ENCODE measurements at places on chromosomes 3 and 15.

GRCh38 chr3:53775018-53775417 is 71.2 kb downstream of the CHDH start:
- DNase-seq = no peak

GRCh38 chr3:33071181-33071580 is 25.8 kb downstream of the GLB1 start:
- no peak for DNase-seq

- no peak for DNase-seq
These were observed 108.1 kb upstream of the ZBED2 start for GRCh38 chr3:111702996-111703985.

- DNase-seq = no peak
These were observed 53.2 kb downstream of the FBN1 start for GRCh38 chr15:48592221-48592731.

GRCh38 chr3:149019580-149019979 is 28.2 kb downstream of the GYG1 start:
- no peak for DNase-seq

GRCh38 chr3:42490243-42490642 is 12.2 kb upstream of the VIPR1 start:
- DNase-seq = no peak

DNA sequence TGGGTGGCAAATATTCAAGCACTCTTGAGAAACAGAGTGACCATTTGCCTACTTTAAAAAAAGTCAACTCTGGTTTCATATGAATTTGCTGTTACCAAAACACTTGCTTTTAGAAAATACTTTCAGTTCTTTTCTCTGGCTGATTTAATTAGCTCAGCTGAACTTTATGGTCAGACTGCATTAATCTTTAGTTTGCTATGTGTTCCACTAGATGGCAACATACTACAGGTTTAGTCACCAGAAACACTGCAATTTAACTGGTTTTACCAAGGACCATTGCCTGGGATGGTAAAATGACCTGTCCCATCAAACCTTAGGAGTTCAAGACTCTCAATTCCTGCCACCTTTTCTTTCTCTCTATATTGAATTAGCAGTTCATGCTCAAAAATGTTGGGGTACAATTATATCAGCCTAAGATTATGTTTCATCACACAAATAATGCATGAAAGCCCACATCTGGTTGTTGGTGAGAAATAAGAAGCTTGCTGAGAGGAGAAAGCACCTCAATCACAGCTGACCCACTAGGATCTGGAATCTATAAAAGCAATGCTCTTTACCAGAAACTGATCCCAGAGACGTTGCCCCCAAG is 14.2 kb downstream of the EIF4E3 start:
- DNase-seq = no peak

GRCh38 chr3:107826727-107827126 is 264.1 kb downstream of the CD47 start:
- DNase-seq = no peak

- no peak for DNase-seq
These were observed 17.4 kb upstream of the SYNM start for GRCh38 chr15:99087405-99087943.

- DNase-seq = no peak
These were observed 75.8 kb upstream of the STRIT1 start for GRCh38 chr3:155369244-155369643.

GRCh38 chr3:50617096-50617791 is at the start of gene MAPKAPK3:
TSS of gene MAPKAPK3 (plus strand) at chr3:50617151. CDS start at chr3:50617566, 415 bp downstream.
- no peak for DNase-seq

DNA sequence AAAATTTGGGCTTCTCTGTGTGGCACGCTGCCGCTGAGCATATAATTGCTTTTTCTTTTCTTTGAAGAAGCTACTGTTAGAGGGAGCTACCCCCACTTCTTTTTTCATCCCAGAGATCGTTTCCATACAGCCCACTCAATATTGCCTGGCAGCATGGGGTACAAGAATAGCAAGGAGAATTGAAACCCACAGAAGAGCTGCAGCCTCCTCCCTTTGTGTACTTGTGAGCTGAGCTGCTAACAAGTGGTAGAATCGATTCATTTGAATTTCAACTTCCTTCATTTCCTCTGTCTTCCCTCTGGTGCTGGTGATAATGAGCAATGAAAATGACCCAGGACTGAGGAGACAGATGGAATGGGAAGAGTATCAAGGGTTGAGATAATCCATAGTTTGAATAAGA is 64.9 kb downstream of the LRRC3B start:
- DNase-seq = no peak

- DNase-seq = no peak
These were observed 46.5 kb downstream of the GRAMD1C start for GRCh38 chr3:113885050-113885449.

DNA sequence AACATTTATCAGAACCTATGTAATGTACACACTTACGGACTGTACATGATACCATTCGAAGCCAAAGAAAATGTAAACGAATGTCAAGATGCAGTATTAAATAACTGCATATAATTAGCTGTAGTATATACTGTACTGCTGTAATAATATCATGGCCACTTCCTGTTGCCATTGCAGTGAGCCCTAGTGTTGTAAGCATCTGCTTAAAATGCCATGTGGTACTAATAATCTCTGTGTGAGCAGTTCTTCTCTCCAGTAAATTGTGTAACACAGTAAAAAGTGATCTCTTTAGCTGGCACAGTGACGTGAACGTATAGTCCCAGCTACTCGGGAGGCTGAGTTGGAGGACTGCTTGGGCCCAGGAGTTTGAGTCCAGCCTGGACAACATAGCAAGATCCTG is 8.6 kb downstream of the SPG11 start:
- no peak for DNase-seq

GRCh38 chr3:1288805-1289494 is 196.1 kb downstream of the CNTN6 start:
- DNase-seq = no peak

All from stimulated activated CD4-positive, alpha-beta T cell treated with anti-CD3 and anti-CD28 coated beads, Interleukin-4, amount 100 ng/mL, for 48 hours (primary cell).